Sigmoid colon (tissue), 7 donors: ENCODE measurements at places on chromosomes 11 and 22. TPM values are rescaled to one million over a fixed set of nuclear protein-coding genes. Genes with fewer than 3 reads are reported as not detected.

GRCh38 chr11:10808553-10809372 lies at the start of gene EIF4G2:
Gene EIF4G2 (minus strand): TSS chr11:10808926.
- DNase-seq: peak; percentile 99

CASTOR1 gene
- polyA plus RNA-seq: 6.4 TPM

GRCh38 chr11:72998676-72999075 lies 143.4 kb downstream of the FCHSD2 start:
- DNase-seq: no peak

DNA sequence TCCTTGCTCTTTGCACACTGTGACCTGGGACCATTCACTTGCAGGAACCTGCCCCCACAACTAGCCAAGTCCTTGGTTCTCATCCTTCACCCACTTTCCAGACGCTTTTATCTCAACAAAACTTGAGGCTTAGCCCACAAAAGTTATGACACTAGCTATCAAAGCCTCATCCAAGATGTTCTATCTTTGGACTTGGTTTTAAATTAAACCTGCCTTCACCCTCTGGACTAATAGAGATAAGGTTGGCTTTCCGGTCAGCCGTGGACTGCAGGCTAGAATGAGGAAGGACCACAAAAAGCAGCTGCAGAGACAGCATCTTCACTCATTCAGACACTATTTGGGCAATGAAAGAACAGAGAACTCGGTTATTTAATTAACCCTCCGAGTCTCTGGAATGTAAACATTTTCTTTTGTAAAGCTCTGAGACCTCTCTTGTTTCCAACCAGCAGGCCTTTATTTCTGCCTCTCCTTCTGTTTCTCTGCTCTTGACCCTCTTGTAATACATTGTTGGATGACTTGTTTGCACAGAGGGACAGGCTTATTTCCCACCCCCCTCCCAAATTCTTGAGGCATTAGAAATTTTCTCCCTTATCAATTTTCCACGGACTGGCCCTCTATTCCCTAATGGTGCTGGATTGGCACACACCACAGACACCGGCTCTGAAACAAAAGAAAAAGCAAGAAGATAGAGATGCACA lies 41.4 kb downstream of the ARL14EP start:
- no peak for DNase-seq

- peak; percentile 98 for DNase-seq
Measured at GRCh38 chr11:45209891-45210699, 63.7 kb downstream of the PRDM11 start.

TRIM48 gene
- polyA plus RNA-seq: not detected

GRCh38 chr22:46754110-46754799 lies 8.2 kb upstream of the TBC1D22A start:
- peak; percentile 96 for DNase-seq

- peak; percentile 74 for DNase-seq
Measured at GRCh38 chr11:45237711-45238315, 48.3 kb downstream of the SYT13 start.

DNA sequence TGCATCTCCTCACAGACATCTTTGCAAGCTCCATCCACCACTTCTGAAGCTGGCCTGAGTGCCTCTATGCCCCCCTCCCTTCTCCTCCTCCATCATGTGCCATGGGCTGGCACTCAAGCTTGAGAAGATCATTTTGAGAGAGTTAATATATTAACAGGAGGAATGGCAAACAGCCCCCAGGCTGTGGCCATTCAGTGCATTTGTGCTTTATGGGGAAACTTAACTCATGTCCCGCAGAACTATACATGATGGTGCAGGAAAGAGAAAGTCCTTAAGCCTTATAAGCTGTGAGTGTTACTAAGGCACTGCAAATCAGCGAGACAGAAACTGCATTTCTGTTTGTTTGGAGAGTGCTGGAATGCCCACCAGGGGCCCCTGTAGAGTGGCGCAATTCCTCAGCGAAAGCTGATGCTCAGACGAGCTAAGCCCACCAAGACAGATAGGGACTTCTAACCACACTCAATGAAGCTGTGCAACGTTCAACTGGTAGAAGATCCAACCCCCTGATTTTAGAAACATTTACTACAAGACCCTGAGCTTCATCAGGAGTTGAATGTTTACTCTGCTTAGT lies 26.8 kb upstream of the PHLDA2 start:
- DNase-seq: no peak

SYT9 gene
- not detected for polyA plus RNA-seq

APOA4 gene
- 0.04 TPM for polyA plus RNA-seq
